K562 (cell line): ENCODE measurements at places on chromosomes 1 and 21.

DNA sequence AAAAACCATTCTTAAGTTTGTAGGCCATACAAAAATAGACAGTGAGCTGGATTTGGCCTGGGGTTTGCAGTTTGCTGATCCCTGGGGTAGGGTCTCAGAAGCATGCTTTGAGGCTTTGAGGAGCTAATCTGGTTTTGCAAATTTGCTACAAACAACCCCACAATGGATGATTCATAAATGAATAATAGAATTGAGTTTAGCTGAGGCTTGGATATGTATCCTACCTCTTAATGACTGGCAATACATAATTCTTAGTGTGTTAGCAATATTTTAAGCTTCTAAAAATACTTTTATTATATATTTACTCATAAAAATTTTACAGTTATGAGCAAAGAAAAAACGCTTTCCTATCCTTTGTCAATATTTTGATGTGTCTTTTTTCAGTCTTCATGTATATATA lies 50.6 kb downstream of the ROR1 start:
- DNase-seq: no peak

GRCh38 chr1:100322436-100323211 lies 29.7 kb upstream of the CDC14A start:
- DNase-seq: no peak

GRCh38 chr1:209109001-209109785 lies 474.3 kb upstream of the CAMK1G start:
- no peak for DNase-seq

DNA sequence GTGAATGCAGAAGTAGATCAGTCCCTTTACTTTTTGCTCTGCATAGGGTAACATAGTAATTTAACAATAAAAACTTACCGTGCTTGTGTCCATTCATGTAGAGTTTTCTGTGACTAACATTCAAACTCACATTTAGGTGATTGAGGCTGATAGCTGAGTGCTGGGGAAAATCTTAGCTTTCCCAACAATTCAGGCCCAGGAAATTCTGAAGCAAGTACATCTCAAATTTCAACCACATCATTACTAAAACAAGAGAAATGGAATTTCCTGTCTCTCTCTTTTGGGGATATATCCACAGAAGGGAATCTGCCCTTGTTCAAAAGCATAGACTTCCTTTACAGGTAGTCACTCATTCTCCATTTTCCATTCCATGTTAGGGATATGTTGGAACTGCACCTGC lies 33.1 kb upstream of the C1orf146 start:
- no peak for DNase-seq

DNA sequence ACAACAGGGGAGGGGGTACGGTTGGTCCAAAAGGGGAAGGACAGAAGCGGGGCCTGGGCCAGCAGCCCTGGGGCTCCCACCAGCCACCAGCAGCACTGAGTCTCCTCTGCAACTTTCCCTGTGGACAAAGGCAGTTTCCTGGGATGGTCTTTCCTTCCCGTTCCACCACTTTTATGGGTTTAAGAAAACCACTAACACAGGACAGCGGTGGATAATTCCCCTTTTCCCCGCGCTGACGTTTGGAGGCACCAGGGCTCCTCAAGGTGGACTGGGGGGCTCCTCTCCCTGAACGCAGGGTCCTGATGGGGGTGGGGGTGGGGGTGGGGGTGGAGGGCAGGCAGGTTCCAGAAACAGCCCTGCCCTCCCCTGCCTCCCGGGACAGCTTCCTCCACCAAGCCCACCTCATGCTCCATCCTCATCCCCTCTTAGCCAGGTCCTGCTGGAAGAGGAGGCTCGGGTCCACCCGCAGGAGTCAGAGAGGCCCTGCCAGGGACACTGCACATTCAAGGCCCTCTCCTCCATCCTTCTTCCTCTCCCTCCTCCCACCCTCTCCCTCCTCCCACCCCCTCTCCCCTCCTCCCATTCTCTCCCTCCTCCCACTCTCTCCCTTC lies 4.8 kb upstream of the COL6A1 start:
- no peak for DNase-seq

DNA sequence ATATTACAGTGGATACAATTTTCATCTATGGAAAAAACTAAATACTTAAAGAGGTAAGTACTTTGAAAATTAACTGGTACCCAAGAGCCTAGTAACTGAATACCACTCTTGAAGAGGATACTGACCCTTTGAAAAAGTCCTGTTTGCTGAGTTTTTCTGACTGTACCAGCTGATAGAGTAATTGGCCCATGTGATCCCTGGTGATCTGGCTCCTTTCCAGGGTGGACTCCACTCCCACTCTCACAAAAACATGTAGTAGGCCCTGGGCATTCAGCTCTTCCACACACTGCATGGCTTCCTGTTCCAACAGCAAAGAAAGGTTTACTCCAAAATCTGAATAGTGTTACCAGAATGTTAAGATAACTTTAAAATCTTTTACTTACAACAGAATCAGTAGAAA lies 53.6 kb upstream of the HP1BP3 start:
- DNase-seq: peak; percentile 65

GRCh38 chr1:17007121-17007520 lies 4.6 kb downstream of the ATP13A2 start:
- no peak for DNase-seq

DNA sequence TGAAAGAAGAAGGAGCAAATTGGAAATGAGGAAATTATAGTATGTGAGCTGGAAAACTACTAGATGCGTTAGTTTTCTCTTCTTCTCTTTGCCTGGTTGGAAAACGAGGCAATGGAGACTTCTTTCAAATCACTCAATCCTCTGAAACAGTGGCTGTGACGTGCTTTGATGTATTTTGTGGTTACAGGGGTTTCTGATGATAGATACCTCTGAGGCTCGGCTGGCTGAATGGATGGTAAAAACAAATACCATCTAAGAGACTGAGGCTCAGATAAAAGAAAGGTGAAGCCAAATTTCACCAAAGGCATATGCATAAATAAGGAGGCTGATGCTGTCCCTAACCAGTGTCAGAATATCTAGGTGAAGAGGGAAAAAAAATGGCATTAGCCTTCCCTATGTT lies 15.1 kb downstream of the MAB21L3 start:
- DNase-seq: no peak
